ENCODE measurements at places on chromosomes 12 and 14.

- no peak for DNase-seq
These were observed 37.7 kb downstream of the C12orf50 start for GRCh38 chr12:87991483-87991882.

GRCh38 chr14:52154992-52155650 lies 86.3 kb upstream of the NID2 start:
- DNase-seq: no peak

DNA sequence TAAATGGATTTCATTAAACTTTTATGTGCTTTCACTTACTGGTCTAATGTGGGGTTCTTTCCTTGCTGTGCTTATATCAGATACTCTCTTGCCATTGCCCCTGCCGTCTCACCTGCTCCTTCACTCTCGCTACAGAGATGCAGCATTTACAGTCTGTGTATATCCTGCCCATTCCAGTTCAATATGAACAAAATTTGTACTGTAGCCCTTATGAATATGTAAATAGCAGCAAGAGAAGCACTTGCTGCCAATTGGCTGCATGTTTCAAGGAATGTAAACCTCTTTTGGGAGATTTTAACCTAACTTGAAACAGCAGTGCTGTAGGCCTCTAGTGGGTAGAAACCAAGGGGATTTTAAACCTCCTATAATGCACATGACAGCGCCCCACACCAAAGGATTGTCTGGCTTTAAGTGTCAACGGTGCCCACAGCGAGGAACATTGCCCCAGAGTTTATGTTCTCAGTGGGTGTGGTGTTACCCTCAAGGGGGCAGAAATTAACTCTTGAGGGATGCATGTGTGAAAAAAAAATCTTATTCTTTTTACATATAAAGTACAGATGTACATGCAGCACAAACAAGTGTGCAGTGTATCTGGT lies 19.1 kb downstream of the PCNX1 start:
- no peak for DNase-seq

- no peak for DNase-seq
These were observed 182.9 kb upstream of the SLC38A2 start for GRCh38 chr12:46555406-46555852.

- DNase-seq: no peak
These were observed 43.0 kb upstream of the CTDSP2 start for GRCh38 chr12:57889500-57889989.

DNA sequence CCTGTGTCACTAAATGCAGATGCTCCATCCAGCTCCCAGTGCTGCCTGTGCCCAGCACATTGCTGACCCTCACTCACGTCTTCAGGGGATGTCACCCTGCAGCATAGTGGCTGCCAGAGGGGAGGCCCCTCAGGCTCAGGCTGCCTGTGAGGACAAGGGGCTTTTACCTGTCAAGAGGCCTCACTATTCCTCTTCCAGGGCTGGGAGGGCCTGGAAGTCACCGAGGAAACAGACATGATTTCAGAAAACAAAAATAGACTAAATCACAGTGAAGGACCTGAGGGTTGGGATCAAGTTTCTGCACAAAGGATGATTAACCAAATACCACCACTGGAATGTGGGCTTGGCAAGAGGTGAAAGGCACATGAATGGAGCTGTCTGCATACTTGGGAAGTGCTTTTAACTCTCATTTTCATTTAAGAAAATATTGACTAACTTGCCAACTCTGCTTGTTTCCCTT lies 1202.3 kb downstream of the BCL11B start:
- DNase-seq: no peak

DNA sequence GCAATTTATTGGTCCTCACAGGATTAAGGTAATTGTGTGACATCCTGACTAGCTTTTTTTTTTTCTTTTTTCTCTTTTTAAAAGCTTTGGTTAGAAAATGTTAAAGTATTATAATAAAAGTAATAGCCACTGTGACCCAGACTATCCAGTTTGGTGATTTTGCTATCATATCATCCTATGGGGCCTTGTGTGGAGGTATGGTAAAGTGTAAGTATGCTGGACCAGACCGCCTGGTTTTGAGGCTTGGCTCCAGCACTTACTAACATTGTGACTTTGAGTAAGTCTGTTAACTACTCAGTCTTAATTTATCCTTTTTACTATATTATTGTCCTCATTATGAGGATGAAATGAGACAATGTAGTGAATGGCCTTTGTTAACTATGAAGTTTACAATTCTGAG lies 15.5 kb downstream of the EID3 start:
- no peak for DNase-seq

DNA sequence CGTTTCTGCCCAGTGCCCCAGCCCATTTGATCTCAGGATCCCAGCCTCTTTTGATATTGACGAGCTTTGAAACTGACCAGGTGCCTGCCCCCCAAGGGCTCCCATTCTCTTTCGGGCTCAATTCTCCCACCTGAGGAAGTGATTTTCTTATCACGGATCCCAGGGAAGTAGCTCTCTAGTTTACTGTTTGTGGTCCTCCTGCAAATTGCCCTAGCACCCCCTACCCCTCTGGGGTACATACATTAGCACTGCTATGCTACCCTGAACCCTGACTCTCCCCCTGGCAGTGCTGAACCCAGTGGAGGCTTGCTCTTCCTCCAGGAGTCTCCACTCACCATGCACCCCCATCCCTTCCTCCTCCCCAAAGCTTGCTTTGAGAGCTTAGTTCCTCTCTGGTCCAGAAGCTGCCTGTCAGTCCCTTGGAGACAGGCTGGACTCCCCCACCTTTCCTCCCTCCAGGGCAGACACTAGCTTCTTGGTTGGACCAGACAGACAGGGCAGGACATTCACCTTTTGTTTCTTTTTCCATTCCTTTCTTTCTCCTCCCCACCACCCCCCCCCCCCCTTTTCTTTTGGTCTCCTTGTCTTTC lies 4.4 kb upstream of the TBX3 start:
- DNase-seq: no peak

DNA sequence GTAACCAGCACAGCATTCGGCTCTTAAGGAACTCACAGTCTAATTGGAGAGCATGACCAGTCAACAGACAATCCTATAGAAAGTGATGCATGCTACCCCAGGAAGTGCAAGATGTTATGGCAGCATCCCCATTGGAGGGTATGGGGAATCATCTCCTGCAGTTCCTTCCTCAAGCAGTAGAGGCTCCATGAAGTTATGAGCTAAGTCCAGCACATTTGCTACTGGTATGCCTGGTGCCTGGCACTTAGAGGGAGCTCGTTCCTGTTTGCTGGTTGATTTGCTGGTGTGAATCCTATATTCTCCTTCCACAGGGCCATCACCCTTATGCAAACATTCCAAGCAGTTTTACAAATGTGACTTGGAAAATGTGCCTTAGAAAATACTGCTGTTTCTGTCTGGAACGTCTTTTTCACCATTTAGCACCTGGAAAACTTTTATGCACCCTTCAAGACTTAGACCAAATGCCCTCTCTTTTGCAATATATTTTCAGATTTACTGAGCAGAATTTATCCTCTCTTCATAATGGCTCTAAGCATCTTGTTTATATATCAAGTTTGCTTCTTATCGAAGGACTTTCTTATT lies 136.1 kb upstream of the WSCD2 start:
- DNase-seq: no peak

- no peak for DNase-seq
These were observed 122.9 kb downstream of the TSPAN9 start for GRCh38 chr12:3200032-3200617.

- DNase-seq: no peak
These were observed 4.0 kb upstream of the GEMIN2 start for GRCh38 chr14:39109893-39110715.

DNA sequence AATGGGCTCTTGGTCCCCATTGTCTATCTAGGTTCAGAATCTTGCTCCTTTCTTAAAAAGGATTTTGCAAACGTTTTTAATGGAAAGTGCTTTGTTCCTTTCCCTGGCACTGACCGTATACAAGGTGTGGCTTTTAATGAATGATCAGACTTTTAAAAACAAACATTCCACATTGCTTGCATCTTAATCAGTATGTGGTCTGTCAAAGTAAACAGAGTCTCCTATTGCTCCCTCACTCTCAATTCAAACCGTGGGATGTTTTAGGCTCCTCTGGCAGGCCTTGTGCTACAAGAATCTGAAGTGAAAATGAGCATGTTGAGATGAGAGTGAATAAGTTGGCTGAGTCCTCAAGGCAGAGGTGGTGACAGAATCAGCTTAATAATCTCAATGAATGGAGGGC lies 107.0 kb downstream of the VRK1 start:
- DNase-seq: no peak

Data from hippocampal formation (tissue), 2 donors.